Activated T-helper 2 cell treated with anti-CD3 and anti-CD28 coated beads, Interferon-gamma antibody, Interleukin-2, Interleukin-4, amounts not matched to agents 10 μg/mL and 5 μg/mL and 100 μg/mL, durations not matched to agents 14 hours and 24 hours and 36 hours (primary cell): ENCODE measurements at places on chromosomes 4 and X. TPM values are rescaled to one million over a fixed set of nuclear protein-coding genes. Genes with fewer than 3 reads are reported as not detected.
A peak's percentile ranks its signal among the peaks of the same experiment; 100 is the strongest.

GRCh38 chr4:33467291-33467690 lies 2747.1 kb downstream of the PCDH7 start:
- DNase-seq, result no peak
- H3K4me1 ChIP-seq, result no peaks in the 10 kb centered on the region
- H3K36me3 ChIP-seq, result no peaks in the 10 kb centered on the region
- H3K4me3 ChIP-seq, result no peak overlapping the region
- no peak overlapping the region for H3K27ac ChIP-seq

GRCh38 chr4:77360451-77360850 lies 203.4 kb downstream of the CCNG2 start:
- H3K27ac ChIP-seq, result no peak overlapping the region
- H3K4me3 ChIP-seq, result no peak overlapping the region
- H3K27me3 ChIP-seq, result peaks cover 7% of the 10 kb centered on the region
- H3K4me1 ChIP-seq, result no peaks in the 10 kb centered on the region
- no peak for DNase-seq
- H3K36me3 ChIP-seq, result no peaks in the 10 kb centered on the region

GRCh38 chrX:46626566-46626965 lies 53.0 kb downstream of the CHST7 start:
- H3K27me3 ChIP-seq, result no peaks in the 10 kb centered on the region
- DNase-seq, result no peak
- H3K4me3 ChIP-seq, result no peak overlapping the region
- H3K4me1 ChIP-seq, result peaks cover 33% of the 10 kb centered on the region

GRCh38 chr4:121932212-121932974 lies 19.5 kb downstream of the TRPC3 start:
- H3K27me3 ChIP-seq, result peaks cover 42% of the 10 kb centered on the region
- H3K4me1 ChIP-seq, result no peaks in the 10 kb centered on the region
- no peaks in the 10 kb centered on the region for H3K36me3 ChIP-seq
- no peak overlapping the region for H3K4me3 ChIP-seq

GRCh38 chr4:118968005-118968404 lies 79.4 kb downstream of the SYNPO2 start:
- peaks cover 8% of the 10 kb centered on the region for H3K4me1 ChIP-seq
- DNase-seq, result no peak
- peaks cover 7% of the 10 kb centered on the region for H3K27me3 ChIP-seq
- no peaks in the 10 kb centered on the region for H3K36me3 ChIP-seq

DNA sequence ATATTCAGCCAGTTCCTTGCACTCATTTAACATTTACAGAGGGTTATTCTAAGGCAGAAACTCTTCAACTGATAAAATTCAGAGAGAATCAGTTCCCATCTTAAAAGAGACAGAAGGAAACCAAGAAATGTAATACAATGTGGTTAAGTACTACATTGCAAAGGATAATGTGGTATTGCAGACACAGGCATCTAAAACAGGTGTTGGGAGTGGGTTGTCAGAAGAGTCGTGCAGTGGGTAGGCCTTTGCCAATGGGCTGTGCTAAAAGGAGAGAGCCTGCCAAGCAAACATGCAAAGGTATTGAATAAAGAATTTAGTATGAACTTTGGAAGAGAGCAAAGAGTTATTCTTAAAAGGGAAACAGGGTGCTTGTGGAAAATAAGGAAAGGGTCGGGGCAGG lies 1044.4 kb upstream of the DIAPH2 start:
- no peak overlapping the region for H3K4me3 ChIP-seq
- H3K4me1 ChIP-seq, result no peaks in the 10 kb centered on the region
- no peak overlapping the region for H3K27ac ChIP-seq
- DNase-seq, result no peak
- H3K27me3 ChIP-seq, result no peaks in the 10 kb centered on the region
- H3K36me3 ChIP-seq, result no peaks in the 10 kb centered on the region

DNA sequence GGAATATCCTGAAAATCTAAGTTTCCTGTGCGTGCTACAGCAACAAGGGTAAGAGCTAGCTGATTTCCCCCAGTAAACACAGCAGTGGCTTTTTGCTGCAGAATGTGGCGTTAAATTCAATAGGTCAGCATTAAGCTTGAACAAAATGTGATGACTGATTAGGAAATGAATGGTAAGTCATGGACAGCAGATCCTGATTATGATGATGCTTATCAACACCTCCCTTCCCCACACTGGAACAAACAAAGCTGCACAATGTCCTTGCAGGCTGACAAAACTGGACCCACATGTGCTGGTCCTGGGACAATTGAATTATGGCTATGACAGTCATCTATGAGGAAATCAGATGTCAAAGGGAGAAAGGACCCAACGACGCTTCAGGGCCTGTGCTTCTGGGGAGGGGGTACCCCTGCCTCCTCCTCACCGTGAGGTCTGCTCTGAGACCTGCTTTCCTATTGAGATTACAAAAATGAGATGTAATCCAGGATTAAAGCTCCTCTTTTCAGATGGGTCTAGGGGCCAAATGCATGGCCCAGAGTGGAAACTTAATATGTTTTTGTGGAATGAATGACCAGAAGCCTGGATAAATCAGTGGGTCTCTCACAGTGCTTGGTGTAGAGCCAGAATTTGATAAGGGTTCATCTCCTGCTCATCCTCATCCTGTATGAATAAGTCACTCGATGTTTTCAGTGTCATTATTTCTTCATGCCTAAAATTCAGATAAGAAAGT lies 32.0 kb upstream of the BOD1L1 start:
- H3K4me1 ChIP-seq, result peaks cover 13% of the 10 kb centered on the region
- H3K4me3 ChIP-seq, result no peak overlapping the region
- no peak overlapping the region for H3K27ac ChIP-seq
- no peak for DNase-seq
- no peaks in the 10 kb centered on the region for H3K36me3 ChIP-seq
- peaks cover 2% of the 10 kb centered on the region for H3K27me3 ChIP-seq

- H3K4me1 ChIP-seq, result no peaks in the 10 kb centered on the region
- H3K4me3 ChIP-seq, result no peak overlapping the region
- H3K27me3 ChIP-seq, result no peaks in the 10 kb centered on the region
- no peak for DNase-seq
- no peak overlapping the region for H3K27ac ChIP-seq
Measured at GRCh38 chr4:61312526-61312925, 112.4 kb downstream of the ADGRL3 start.

GRCh38 chr4:10732235-10732913 lies 47.8 kb upstream of the CLNK start:
- peak overlapping the region; percentile 60 for H3K4me3 ChIP-seq
- H3K36me3 ChIP-seq, result peaks cover 27% of the 10 kb centered on the region
- no peaks in the 10 kb centered on the region for H3K27me3 ChIP-seq
- peaks cover 78% of the 10 kb centered on the region for H3K4me1 ChIP-seq
- DNase-seq, result no peak

- no peak overlapping the region for H3K27ac ChIP-seq
- peaks cover 41% of the 10 kb centered on the region for H3K36me3 ChIP-seq
- DNase-seq, result no peak
- no peaks in the 10 kb centered on the region for H3K27me3 ChIP-seq
- no peak overlapping the region for H3K4me3 ChIP-seq
- peaks cover 10% of the 10 kb centered on the region for H3K4me1 ChIP-seq
Measured at GRCh38 chr4:40423735-40424134, 88.6 kb downstream of the CHRNA9 start.

- H3K4me3 ChIP-seq, result no peak overlapping the region
- no peak for DNase-seq
- no peak overlapping the region for H3K27ac ChIP-seq
- no peaks in the 10 kb centered on the region for H3K36me3 ChIP-seq
Measured at GRCh38 chr4:37430718-37431416, 186.3 kb downstream of the NWD2 start.

The TMPRSS11E gene
- not detected in 2 replicates for total RNA-seq

The GLRB gene
- total RNA-seq, result not detected in 2 replicates

The ZRSR2 gene
- 18.7 and 20.3 TPM in 2 replicates for total RNA-seq

The PNMA6A gene
- total RNA-seq, result 0.87 and 1.5 TPM in 2 replicates

The USP9X gene
- 53.4 and 54.4 TPM in 2 replicates for total RNA-seq

The AGTR2 gene
- not detected in 2 replicates for total RNA-seq

The SPIN2A gene
- total RNA-seq, result 0.76 and 0.84 TPM in 2 replicates

The HNRNPDL gene
- 470 and 486 TPM in 2 replicates for total RNA-seq

The MAMLD1 gene
- total RNA-seq, result 12.9 and 18.4 TPM in 2 replicates

The TDO2 gene
- total RNA-seq, result not detected in 2 replicates

The CENPE gene
- 36.0 and 36.5 TPM in 2 replicates for total RNA-seq
